ENCODE measurements at places on chromosomes 6 and 20.

- no peak for DNase-seq
These were observed 302.6 kb upstream of the NRSN1 start for GRCh38 chr6:23823421-23823820.

GRCh38 chr6:109290143-109290931 lies 91.9 kb downstream of the CD164 start:
- no peak for DNase-seq

- no peak for DNase-seq
These were observed 685.6 kb downstream of the TBC1D32 start for GRCh38 chr6:120648713-120649112.

DNA sequence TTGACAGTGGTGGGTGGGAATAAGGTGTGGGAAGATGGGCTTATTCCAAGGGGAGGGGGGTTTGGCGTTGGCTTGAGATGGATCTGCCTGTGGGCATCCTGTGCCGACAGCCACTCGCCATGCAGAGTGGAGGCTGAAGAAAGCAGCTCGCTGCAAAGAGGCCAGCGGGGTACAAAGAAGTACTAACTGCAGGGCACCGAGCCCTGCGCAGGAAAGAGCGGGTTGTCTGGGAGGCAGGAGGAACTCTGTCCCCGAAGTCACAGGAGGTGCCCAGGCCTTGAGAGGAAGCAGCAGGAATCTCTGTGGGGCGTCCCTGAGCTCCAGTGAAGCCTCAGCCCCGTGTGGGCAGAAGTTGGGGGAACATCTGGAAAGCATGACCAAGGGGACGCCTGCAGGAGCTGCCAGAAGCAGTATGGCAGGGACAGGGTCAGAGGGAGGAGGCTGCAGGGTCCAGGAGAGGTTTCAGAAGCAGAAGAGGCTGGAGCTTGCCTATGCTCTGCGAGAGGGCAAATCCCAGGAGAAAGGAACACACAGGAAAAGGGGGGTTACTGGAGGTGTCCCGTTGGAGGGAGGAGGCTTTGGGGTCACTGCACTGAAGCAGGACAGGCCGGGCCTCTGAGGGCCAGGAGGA lies 77.2 kb downstream of the THBS2 start:
- DNase-seq = no peak

GRCh38 chr6:167100241-167100674 lies 22.6 kb upstream of the CCR6 start:
- no peak for DNase-seq

DNA sequence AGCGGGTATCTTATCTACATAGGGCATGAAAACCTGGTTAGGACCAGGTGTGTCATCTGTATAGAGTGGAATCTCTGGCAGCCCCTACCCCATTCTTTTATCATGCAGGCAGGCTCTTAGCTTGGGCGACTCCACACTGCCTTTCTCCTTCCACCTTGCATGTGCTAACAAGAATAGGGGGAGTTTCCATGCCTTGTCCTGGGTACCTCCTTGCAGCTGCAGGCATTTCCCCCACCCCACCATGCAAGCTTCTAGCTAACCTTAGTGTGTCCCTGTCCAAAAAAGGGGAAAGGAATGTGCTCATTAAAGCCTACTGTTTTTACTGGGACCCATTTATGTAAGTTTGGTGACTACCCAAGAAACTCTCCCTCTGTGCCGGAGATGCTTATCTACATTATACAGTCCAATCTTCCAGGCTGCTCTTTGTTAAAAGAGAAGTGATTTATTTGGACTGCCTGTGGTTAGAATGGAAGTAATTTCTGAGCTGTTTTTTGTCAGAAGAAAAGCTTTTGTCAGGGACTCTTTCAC lies 10.5 kb upstream of the CEP43 start:
- DNase-seq = no peak

DNA sequence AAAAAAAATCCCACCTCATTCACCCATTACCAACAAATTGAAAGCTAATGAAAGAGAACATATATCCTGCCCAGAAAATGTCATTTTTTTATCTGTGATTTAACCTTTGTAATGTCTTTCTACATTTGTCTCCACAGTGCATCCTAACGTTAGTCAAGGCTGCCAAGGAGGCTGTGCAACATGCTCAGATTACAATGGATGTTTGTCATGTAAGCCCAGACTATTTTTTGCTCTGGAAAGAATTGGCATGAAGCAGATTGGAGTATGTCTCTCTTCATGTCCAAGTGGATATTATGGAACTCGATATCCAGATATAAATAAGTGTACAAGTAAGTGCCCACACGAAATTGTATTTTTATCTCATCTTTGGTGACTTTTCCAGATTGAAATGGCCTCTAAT lies 30.0 kb downstream of the RSPO3 start:
- no peak for DNase-seq

- DNase-seq = no peak
These were observed 49.5 kb downstream of the EPB41L2 start for GRCh38 chr6:131013495-131013894.

GRCh38 chr6:100235631-100236030 lies 229.1 kb downstream of the SIM1 start:
- no peak for DNase-seq

DNA sequence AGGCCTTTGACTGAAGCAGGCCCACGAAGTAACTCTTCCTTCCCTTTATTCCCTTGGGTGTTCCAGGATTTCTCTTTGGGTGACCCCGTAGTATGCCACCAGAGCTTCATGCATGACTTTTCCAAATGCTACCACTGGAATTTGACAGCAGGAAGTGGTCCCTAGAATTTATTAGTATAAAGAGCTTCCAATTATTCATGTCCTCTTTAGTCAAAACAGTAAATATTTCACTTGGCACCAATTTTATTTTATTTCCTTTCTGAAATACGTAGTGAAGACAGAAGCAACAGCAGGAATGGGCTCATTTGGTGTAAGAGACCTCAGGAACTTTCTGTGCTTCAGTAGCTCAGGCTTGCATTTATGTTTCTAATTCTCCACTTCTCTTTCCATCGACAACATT lies 151.3 kb downstream of the LCA5 start:
- no peak for DNase-seq

- no peak for DNase-seq
These were observed 36.8 kb downstream of the C6orf118 start for GRCh38 chr6:165272585-165272984.

- DNase-seq = peak; percentile 59
These were observed 11.0 kb downstream of the UQCC2 start for GRCh38 chr6:33700391-33701050.

- no peak for DNase-seq
These were observed 102.5 kb upstream of the RNF24 start for GRCh38 chr20:4117867-4118266.

DNA sequence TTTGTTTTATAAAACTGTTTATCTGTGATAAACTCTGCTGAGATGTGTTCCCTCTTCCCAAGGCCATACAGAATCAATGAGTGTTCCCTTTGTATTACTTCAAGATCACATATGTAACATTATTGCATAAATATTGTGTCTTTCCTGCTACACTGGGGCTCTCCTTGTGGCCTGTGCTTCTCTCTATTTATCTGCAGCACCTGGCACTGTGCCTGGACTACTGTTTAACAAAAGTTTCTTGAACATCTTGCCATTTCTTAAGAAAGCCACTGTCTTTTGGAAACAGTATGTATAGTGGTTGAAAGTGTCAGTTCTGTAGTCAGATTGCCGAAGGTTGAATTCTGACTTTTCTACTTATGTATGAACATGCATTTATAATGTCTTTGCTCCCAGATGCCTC lies 169.0 kb upstream of the SCGN start:
- DNase-seq = no peak

DNA sequence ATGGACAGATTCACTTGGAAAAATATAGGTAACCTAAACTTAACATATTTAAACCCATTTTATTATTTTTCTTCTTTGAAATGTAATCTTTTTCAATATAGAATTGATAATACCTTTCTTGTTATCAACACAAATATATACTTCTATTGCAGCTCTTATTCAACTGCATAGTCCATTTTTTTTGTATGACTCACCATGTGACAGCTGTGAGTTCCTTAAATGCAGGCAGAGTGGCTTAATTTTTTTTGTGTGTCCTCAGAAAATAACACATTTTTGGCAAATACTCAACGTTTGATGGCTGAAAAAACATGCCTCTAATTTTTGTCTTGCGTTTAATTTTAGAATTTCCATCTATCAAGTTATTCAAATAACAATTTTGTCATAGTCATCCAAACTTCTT lies 454.8 kb downstream of the PHF3 start:
- DNase-seq = no peak

DNA sequence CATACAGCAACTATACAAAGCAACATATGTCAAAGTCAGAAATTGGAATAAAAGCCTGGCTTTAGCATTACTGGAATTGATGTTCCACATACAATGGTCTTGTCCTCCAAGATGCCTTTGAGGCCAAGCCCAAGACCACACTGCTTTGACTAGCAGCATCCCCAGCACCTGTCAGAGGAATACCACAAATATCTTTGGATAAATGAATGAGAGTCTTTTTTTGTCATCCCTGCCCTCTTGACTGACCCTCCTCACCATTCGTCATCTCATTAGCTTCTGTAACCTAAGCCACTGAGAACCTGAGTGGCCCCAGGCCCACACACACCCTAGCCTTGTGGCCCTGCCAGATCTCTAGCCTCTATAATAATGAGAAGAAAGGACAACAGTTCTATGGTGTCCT lies 48.5 kb downstream of the TNFRSF21 start:
- DNase-seq = no peak
